Suppressor macrophage treated with lipopolysaccharide for 4 hours (primary cell): ENCODE measurements at places on chromosomes 2 and 18.

DNA sequence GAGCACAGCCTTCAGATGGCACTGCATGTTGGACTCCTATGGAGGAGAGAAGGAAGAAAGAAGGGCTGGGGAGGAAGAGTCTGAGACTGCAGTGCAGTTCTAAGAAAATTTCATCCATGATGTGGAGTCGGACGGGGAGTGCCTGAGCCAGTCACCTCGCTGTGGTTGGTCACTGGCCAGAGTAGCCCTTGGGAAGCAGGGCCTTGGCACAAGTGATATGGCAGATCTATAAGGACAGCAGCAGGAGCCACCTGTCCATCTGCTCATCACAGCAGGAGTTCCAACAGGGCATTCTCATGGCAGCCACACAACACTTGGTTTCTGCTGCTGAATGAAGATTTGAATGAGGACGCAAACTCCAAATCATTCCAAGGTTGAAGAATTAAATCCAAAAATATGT lies 314.8 kb downstream of the CYP26B1 start:
- no peak for DNase-seq

- no peak for DNase-seq
These were observed 44.2 kb upstream of the SLC4A10 start for GRCh38 chr2:161580021-161580420.

- peak; percentile 61 for DNase-seq
These were observed 44.9 kb downstream of the APLF start for GRCh38 chr2:68512326-68512725.

DNA sequence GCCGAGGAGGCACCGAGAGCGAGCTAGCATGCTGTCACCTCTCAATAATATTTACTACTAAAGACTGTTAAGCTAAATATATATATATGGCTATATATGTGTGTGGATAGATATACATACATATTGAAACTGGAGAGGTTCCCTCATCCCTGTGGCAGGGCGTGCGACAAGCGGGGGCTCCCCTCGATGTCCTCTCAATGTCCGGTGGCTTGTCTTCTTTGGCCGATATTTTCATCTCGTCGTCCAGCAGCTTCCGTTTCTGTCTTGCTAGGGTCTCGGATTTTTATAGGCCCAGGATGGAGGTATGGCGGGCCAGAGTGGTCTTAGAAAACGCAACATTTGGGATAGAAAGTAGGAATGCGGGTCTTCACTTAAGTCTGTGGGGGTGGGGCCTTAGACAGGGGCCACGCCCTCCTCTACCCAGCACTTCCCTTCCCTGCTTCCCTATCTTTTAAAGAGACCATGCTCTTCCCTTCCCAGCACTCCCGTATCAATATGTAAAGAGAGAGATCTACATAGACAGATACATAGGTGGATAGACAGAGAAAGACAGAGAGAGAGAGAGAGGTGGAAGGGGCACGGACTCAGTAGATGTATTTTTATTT lies 866.8 kb downstream of the DSC3 start:
- DNase-seq = no peak

GRCh38 chr18:14930576-14930975 lies 182.6 kb downstream of the ANKRD30B start:
- no peak for DNase-seq

DNA sequence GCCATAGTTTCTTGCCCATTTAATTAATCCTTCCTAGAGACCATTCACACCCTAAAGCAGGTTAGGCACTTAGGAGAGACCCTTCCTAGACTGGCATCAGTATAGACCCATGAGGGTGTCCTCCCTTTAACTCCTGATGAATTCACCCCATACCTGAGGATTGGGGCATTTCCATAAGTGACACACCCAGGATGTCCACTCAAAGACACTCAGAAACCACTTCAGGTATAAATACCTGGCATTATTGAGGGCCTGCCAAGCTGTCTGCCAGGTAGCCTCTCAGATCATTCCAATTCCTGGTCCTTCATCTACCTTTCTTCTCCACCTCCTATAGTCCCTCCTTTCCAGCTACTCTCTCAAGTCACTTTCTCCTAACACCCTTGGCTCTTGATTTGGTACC lies 57.5 kb upstream of the SLC14A2 start:
- no peak for DNase-seq

DNA sequence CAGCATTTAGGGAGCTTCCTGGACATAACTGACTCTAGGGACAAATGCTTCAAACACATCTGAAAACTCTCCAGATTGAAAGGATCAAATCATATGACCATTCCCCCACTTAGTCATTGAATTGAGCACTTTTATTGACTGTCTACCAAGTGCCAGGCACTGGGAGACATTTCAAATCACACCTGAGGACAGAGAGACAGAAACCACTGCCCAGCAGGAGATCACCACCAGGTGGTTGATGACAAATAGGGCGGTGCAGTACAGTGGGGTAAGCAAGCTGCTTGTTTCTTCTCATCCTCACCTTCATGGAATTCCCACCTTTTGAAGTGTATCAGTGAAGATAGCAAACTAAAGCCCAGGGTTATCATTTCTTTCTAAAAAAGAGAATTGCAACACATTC lies 19.0 kb upstream of the CXCR4 start:
- DNase-seq = no peak

DNA sequence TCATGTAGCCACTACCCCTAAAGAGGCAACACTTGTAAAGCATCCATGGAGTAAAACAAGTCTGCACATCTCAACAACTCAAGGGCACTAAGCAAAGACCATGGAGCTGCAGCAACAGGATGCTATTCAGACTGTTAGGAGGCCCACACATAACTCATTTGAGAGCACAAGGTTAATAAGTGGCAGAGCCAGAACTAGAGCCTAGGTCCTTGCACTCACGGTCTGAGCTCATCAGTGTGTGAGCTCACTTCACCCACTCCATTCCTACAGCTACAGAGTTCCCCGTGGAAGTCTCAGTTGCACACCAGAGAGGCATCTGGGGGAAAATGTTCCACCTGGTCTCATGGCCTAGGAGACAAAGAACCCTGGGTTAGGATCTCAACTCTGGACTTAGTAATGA lies 35.0 kb downstream of the TTC32 start:
- no peak for DNase-seq

DNA sequence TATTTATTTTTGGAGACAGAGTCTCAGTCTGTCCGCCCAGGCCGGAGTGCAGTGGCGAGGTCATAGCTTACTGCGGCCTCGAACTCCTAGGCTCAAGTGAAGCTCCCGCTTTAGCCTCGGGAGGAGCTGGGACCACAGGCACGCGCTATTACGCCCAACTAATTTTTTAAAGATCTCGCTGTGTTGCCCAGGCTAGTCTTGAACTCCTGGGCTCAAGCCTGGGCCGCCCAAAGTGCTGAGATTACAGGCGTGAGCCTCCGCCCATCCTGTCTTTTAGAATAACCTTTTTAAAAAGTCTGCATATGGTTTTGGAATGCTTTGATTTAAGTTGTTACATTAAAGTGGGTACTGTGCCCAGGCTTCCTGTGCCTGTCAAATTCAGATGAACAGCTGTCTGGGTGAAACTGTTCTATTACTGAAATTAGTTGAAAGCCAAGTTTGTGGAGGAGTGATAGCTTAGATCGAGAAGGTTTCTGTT lies 944 bp downstream of the RAB3GAP1 start:
- DNase-seq = peak; percentile 11

DNA sequence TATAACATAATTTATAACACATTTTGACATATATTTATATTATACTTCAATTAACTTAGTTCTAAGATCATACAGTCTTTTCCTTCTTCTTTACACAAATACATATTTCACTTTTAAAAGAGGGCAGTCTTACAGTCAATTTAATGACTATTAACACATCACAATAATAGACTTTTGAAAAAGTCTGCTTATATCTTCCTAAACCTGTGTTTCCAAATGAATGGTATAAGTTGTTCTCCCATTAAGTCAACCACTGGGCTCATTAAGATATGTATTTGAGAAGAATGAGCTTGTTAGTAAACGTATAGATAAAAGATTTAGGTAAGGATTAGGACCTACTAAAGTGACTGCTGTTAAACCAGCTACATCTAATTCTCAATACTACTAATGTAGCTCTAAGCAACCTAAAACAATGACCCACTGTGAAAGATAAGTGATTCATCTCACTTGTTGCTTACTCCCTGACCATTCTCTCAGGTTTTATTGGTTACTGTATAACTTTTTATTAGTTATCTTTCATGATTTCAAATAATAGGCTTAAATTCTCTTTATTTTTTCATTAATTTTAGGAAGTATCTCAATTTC lies 27.0 kb downstream of the SLC40A1 start:
- no peak for DNase-seq

DNA sequence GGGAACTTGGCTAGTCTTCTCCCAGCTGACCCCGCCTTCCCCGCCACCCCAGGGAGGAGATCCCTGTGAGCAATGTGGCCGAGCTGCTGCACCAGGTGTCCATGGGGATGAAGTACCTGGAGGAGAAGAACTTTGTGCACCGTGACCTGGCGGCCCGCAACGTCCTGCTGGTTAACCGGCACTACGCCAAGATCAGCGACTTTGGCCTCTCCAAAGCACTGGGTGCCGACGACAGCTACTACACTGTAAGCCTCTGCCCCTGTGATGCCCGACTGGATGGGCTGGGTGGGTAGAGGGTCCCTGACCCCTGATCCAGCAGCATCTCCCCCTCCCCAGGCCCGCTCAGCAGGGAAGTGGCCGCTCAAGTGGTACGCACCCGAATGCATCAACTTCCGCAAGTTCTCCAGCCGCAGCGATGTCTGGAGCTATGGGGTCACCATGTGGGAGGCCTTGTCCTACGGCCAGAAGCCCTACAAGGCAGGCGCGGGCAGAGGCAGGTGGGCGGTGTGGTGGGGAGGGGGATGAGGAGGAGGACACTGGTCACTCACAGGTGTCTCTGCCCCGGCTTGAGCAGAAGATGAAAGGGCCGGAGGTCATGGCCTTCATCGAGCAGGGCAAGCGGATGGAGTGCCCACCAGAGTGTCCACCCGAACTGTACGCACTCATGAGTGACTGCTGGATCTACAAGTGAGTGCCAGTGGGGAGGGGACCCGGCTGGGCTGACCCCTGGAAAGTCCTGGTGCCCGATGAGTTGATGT lies 24.2 kb downstream of the ZAP70 start:
- DNase-seq = no peak

GRCh38 chr2:175465101-175465500 lies 283.6 kb upstream of the ATP5MC3 start:
- no peak for DNase-seq

DNA sequence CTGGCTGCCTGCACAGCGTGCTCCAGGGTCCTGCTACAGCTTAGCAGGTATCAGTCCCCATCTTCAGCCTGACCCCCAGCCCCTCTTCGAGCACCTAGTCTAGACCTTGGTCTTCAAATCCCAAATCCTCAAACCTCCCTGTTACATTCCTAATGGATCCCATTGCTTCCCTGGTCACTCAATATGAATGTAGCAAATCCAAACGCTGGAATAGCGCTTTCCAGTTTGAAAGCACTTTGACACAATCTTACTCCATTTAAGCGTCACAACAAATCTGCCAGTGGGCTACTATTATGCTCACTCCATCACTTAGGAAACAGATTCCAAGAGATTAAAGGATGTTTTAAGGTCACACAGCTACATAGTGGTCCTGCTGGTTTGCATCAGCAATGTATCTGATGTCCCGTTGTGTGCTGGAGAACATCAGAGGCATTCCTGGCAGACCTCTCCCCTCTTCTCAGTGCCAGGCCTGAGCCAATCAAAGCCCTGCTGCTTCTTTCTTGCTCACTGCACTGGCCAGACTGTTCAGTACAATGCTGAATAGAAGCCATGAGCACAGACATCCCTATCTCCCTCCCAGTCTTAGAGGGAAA lies 11.1 kb upstream of the INO80C start:
- no peak for DNase-seq

- DNase-seq = no peak
These were observed 77.6 kb upstream of the ID2 start for GRCh38 chr2:8604262-8604661.

DNA sequence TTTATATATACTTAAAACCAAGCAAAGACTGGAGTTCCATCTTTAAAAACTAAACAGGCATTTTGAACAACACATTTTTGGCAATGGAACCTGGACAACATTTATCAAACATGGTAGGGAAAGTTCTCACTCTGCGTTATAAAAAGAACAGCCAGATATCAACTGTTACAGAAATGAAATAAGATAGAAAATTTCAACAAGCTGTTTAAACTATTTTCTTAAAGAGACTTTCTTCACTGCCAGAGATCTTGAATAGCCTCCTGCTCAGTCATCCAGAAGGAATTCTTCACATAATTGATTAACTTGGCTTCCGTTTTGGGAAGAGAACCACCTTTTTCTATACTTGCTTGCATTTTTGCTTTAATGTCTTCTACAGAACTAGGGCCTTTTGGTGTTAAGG lies 166.0 kb upstream of the PIK3C3 start:
- no peak for DNase-seq

- no peak for DNase-seq
These were observed 389.6 kb downstream of the ADCYAP1 start for GRCh38 chr18:1294229-1294628.

GRCh38 chr2:120620025-120620793 lies 115.5 kb upstream of the GLI2 start:
- DNase-seq = no peak

DNA sequence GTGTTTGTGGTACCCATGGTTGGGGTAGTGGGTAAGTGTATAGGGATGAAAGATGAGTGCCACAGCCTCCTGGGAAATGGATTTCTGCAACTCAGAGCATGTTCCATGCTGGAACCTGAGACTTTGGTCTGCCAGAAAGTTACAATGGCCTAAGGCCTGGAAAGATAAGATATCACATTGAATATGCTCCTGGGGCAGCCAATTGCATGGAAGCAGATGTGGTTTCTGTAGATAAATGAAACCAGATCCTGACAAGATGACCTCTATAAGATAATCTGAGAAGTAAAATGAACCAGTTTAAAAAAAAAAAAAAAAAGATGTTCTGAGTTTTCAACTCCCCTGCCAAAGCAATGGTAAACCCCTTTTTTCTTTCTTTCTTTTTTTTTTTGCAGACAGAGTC lies 91.4 kb upstream of the NCK2 start:
- no peak for DNase-seq

- DNase-seq = no peak
These were observed 154.2 kb upstream of the DLX2 start for GRCh38 chr2:172256886-172257285.

DNA sequence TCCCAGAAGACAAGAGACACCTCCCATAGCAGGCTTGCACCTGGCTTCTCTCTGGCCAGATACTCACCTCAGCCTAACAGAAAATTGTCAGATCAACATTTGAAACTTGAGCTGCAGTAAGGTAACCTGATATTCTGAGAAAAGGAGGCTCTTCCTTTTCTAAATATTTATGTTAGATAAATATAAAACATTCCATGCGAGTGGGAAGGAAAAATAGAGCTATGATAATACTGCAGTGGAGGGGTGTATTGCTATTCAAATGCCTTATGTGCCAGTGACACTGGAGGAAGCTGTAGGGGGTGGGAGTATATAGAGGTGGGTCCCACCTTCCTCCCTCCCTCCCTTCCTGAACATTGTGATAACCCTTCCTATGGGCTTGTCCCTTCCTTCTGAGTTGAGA lies 515.5 kb upstream of the CHAC2 start:
- DNase-seq = no peak
